ENCODE measurements at places on chromosomes 6 and 20.

GRCh38 chr6:25536781-25537180 is 115.2 kb upstream of the SCGN start:
- no peak for DNase-seq

DNA sequence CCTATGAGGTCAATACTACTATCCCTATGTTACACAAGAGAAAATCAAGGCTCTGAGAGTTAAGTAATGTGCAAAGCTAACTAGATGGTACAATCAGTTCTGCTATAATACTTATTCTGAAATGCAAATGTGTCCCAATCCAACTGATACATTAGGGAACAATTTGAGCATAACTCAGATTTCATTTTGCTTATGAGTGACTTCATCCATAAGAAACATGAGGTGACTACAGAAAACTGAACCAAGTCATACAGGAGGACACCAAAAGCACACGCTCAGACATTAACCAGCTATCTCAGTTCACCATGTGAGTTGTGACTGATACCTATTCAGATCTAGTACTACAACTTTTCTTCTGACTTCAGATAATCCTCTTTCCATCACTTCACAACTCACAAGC is 179.9 kb upstream of the RUNX2 start:
- DNase-seq = no peak

- no peak for DNase-seq
Measured at GRCh38 chr6:144777249-144777648, 492.1 kb downstream of the UTRN start.

- DNase-seq = no peak
Measured at GRCh38 chr6:95519228-95520037, 57.9 kb upstream of the MANEA start.

DNA sequence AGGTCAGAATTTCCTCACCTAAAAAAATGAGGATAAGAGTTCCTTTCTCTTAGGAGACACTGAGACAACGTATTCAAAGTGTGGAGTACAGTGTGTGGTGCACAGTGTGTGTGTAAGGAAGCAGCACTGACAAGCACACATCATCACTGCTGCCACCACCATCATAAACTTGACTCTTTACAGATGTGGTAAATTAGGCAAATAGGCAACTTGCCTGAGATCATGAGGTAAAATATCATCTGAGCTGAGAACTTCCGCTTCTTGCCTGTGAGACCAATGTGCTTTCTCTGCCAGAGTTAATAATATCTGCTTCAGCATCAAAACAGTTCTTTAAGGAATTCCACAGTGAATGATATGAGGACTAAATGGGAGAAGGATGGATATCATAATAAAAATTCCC is 52.7 kb downstream of the LYRM4 start:
- no peak for DNase-seq

GRCh38 chr20:61819921-61820825 is 245.5 kb downstream of the TAF4 start:
- DNase-seq = no peak

DNA sequence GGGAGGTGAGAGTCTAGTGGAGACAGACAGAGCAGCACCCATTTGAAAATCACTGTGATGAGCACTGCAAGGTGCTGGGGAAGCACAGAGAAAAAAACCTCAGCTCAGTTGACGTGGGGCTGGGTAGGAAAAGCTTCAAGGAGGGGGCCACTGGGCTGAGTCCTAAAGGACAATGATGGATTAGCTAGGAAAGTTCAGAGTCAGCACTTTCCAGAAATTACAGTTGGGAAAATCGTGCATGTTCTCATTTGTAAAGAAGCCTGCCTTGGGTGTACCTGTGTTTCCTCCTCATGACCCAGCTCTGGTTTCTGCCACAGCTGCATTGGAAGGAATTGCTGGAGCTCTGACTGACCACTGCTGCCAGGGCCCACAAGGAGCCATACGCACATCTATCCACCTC is 221.3 kb downstream of the FARS2 start:
- no peak for DNase-seq

- DNase-seq = no peak
Measured at GRCh38 chr6:126027601-126028000, 41.3 kb downstream of the TRMT11 start.

GRCh38 chr6:126051791-126052190 is 65.5 kb downstream of the TRMT11 start:
- DNase-seq = no peak

GRCh38 chr20:10673176-10673841 is 490 bp downstream of the JAG1 start:
- DNase-seq = no peak

GRCh38 chr6:9437836-9438235 is 977.0 kb downstream of the TFAP2A start:
- no peak for DNase-seq

DNA sequence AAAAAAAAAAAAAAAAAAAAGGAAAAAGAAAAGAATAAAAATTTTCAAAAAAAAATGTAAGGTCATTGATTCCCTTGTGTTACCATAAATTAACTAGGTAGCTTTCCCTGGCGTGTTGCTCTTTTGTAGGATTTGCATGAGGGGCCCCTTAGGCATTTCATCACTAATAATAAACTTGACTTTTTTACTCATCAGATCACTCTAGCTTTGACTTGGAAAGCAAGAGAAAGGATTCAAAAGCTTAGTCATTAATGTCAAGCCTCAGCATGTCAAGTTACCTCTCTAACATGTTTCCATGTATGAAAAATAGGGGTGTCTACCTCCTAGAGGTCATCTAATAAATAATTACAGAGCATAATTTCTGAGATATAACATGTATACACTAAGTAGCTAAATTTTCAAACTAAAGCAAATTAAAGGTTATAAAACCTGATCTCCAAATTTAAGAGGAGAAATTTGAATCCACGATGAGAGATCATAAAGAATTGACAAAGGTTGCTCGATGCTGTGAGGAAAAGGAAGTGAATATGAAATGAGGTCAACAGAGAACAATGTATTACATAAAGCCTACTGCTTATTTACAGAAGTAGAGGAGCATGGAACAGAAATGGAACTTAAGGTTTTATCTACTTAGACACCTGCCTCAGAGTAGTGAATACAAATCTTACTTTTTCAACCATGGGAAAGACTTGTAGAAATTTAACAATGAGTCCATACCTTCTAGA is 86.8 kb downstream of the ARHGAP18 start:
- no peak for DNase-seq

GRCh38 chr6:35014786-35015185 is 125.7 kb downstream of the ANKS1A start:
- DNase-seq = no peak

- DNase-seq = no peak
Measured at GRCh38 chr20:50350510-50351249, 159.5 kb upstream of the PTPN1 start.

GRCh38 chr20:16405254-16405653 is 168.0 kb downstream of the KIF16B start:
- DNase-seq = no peak

DNA sequence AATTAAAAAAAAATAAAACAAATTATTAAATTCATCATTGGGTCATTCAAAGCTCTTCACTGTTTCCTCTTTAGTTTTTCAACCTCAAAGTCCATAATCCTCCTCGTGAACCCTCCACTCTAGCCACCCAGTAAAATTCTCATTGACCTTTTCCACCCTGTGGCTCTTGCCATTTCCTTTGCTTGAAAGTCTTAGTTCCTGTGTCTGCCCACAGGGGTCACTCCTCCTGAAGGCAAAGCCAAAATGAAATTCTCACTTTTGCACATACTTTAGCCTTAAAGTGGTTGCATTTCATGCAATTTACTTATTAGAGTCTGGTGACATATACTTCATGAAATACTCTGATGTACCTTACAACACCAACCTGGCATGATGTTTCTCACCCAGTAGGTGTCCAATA is 263.7 kb downstream of the BMP2 start:
- no peak for DNase-seq

DNA sequence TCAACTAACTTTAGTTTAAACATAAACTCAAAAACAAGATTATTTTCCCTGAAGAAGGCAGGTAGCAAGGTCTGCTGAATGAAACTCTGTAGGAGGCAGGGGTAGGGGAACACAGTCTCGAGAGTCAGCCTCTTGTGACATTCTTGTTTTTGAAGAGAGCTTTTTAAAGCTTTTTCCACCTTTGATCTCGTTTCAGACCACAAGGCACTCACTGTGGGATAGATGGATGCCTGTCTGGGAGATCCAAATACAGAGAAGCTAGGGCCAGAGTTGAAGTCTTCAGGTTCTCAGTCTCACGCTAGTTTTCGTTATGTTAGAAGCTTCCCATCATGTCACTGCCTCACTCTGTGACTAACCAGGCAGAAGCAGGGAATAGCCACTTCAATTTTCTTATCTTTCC is 14.9 kb downstream of the F13A1 start:
- DNase-seq = no peak

GRCh38 chr20:39886650-39887190 is 802.3 kb downstream of the MAFB start:
- no peak for DNase-seq

DNA sequence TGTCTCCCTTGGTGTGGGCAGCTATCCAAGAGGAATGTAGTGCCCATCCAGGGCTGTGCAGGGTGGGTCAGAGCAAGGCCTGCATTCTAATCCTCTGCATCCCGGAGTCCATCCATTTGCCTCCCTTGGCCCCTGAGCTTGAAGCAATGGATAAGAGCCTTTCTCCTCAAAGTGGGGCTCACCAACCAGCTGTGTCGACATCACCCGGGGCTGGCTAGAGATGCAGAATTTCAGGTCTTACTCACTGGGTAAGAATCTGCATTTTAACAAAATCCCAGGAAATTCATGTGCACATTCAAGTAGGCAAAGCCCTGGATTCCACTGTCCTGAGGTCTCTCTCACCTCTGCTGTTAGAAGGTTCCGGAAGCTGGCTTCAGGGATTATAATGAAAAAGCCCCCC is 95.3 kb downstream of the MDGA1 start:
- no peak for DNase-seq

DNA sequence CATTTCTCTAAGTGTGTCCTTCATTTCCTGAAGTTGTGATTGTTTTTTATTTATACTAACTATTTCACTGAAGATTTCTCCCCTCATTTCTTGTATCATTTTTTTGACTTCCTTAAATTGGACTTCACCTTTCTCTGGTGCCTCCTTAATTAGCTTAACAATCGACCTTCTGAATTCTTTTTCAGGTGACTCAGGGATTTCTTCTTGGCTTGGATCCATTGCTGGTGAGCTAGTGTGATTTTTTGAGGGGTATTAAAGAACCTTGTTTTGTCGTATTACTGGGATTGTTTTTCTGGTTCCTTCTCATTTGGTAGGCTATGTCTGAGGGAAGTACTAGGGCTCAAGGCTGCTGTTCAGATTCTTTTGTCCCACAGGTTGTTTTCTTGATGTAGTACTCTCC is 92.8 kb downstream of the ESR1 start:
- DNase-seq = no peak

GRCh38 chr6:138507977-138508675 is 8.8 kb upstream of the NHSL1 start:
- no peak for DNase-seq

GRCh38 chr20:36320261-36320897 is 14.2 kb downstream of the DLGAP4 start:
- DNase-seq = no peak

DNA sequence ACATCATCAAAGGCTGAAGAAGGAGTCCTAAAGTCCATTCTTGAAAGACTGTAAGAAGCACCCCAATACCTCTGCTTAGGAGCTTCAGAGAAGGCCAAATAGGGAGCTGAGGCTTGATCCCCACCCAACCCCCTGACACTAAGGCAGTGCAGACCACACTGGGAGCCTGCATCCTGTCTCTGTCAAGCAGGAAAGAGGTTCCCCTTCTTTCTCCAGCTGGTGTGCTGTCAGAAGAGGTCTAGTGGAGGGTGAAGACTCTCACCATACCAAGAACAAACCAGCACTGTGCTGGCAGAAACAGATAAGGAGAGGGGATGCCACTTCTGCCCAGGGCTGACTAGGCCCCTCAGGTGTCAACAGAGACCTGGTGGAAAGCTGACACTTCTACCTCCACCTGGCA is 19.9 kb downstream of the GZF1 start:
- no peak for DNase-seq

- no peak for DNase-seq
Measured at GRCh38 chr20:49694450-49695071, 19.1 kb downstream of the B4GALT5 start.

DNA sequence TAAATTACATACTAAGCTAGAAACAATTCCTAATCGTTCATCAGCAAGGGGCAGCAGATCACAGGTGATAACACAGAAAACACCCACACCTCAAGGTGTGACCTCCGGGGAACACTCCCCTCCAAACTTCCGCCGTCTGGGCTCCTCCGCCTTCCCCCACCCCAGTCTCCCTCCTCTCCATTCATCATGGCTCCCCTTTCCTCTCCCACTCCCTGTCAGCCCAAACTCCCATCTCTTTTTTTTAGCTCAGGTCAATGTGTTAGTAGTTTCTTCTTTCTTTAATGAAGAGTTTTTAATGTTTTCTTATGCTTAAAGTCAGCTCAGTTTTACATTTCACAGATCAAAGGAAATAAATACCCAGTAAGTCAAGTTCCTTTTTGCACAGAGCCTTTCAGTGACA is 20.7 kb downstream of the CNKSR3 start:
- DNase-seq = no peak

DNA sequence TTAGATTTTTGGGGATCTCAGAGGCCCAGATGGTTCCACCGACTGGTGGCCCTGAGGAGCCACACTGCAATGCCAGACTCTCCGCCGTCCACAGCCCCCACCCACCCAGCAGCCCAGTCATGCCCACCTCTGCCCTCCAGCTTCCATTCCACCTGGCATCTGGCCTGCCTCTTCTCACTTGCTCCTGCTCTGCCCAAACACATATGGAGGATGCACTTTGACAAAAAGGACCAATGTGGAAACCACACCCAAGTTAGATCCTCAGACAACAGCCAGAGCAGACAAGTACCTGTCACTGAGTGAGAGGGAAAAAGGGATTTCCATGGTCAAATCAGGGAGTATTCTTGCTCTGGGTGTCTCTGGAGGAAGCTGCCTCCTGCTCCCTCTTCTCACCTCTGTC is 120.6 kb upstream of the NXT1 start:
- DNase-seq = no peak

GRCh38 chr6:33613795-33614168 is 7.3 kb upstream of the ITPR3 start:
- no peak for DNase-seq

GRCh38 chr6:99821164-99821563 is 172.9 kb downstream of the MCHR2 start:
- DNase-seq = no peak

GRCh38 chr6:54415517-54415916 is 107.3 kb downstream of the TINAG start:
- no peak for DNase-seq

DNA sequence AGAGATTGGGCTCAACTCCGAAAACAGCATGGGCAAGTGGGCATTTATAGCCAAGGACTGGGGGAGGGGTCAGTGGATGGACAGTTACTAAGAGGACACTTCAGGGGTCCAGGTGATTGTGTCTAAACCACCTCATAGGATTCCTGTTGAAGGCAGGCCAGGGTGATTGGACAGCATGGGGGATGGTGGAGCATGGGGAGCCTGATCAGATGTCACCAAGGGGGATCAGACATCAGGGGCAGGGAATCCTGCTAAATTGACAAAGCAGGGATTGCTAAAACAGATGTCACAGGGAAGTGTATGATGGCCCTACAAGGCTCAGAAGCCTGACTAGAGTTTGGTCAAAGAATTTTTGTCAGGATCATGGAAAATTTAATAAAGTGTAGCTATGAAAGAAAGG is 2.4 kb upstream of the PYGB start:
- DNase-seq = no peak

- DNase-seq = no peak
Measured at GRCh38 chr6:98833057-98833306, 1.4 kb upstream of the POU3F2 start.

- DNase-seq = no peak
Measured at GRCh38 chr6:145627451-145627850, 107.9 kb downstream of the EPM2A start.

GRCh38 chr6:111382476-111383294 is 100.3 kb downstream of the REV3L start:
- DNase-seq = no peak

Measured in activated CD4-positive, alpha-beta T cell treated with anti-CD3 and anti-CD28 coated beads, Interleukin-2, amount 50 U/mL, for 4 hours (primary cell).